ENCODE measurements at places on chromosomes 5 and 9.

- no peak for DNase-seq
Observed at GRCh38 chr9:136493567-136493971, 10.7 kb upstream of the SEC16A start.

- DNase-seq, result no peak
Observed at GRCh38 chr5:101346906-101347305, 443.8 kb upstream of the ST8SIA4 start.

- DNase-seq, result no peak
Observed at GRCh38 chr5:95907067-95907705, 54.5 kb downstream of the ELL2 start.

DNA sequence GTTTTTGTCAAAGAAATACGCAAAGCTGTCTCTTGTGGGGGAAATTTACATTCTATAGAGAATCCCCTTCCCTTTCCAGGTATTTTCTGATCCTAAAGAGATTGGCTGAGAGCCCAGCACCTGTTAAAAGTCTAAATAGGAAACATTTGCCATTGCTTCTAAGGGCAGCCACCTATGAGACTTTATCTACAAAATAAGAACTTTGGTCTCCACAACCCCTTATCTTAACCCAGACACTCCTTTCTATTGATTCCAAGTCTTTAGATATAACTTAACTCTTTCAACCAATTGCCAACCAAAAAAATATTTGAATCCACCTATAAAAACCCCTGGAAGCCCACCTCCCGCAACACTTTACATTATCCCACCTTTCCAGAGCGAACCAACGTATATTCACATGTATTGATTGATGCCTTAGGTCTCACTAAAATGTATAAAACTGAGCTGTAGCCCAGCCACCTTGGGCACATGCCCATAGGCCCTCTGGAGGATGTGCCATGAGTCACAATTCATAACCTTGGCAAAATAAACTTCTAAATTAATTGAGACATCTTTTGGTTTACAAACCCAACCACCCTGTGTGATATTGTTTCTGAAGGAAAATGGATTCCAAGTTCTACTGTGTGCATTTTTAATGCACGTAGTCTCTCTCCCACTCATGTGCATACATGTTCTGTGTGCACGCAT lies 211.4 kb downstream of the GAS1 start:
- no peak for DNase-seq

DNA sequence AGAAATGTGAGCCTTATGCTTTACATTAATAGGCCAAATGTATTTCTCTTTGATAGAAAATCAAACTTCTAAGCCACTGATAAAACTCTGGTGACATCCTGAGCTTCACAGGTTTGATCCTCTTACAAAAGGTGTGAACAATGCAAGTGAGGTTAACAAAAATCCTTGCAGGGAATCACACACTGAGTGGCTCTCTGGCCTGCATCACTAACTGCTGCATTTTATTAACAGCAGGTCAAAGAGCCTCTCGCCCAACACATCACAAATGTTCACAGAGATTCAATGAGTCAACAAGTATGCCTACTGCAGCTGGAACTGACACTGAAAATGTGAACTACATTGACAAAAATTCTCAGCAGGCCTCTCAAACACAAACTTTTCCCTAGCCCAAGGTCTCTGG lies 122.3 kb downstream of the SEMA5A start:
- DNase-seq, result no peak

- peak; percentile 20 for DNase-seq
Observed at GRCh38 chr5:87499478-87500410, 87.0 kb upstream of the CCNH start.

DNA sequence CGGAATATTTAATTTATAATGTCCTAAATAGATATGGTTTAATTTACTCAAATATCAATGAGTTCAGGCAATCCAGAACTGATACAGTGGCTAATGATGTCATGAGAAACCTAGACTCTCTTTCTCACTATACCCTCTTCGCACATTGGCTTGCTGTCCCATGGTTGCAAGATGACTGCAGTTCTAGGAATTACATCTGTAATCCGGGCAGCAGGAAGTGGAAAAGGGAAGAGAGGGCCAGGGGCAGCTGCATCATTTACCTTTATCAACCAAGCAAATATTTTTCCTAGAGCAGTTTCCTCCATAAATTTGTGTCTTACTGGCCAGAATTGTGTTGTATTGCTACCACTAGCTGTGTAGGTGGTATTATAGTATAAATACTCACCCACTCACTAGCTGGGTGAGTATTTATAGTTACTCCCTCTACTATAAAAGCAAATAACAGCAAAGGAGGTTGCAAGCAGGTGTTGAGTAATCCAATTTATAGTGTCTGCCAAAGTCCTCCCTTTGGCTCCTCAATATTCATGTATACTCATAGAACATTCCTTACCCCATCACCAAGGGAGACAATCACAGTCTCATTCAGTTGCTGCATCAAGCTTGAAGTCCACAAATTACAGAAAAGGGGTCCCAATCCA lies 168.8 kb downstream of the DROSHA start:
- DNase-seq, result no peak

- peak; percentile 87 for DNase-seq
Observed at GRCh38 chr5:170434966-170435605, 45.9 kb upstream of the KCNMB1 start.

GRCh38 chr5:14431534-14431933 lies 150.1 kb upstream of the OTULINL start:
- no peak for DNase-seq

- no peak for DNase-seq
Observed at GRCh38 chr9:38134611-38135237, 65.7 kb upstream of the SHB start.

DNA sequence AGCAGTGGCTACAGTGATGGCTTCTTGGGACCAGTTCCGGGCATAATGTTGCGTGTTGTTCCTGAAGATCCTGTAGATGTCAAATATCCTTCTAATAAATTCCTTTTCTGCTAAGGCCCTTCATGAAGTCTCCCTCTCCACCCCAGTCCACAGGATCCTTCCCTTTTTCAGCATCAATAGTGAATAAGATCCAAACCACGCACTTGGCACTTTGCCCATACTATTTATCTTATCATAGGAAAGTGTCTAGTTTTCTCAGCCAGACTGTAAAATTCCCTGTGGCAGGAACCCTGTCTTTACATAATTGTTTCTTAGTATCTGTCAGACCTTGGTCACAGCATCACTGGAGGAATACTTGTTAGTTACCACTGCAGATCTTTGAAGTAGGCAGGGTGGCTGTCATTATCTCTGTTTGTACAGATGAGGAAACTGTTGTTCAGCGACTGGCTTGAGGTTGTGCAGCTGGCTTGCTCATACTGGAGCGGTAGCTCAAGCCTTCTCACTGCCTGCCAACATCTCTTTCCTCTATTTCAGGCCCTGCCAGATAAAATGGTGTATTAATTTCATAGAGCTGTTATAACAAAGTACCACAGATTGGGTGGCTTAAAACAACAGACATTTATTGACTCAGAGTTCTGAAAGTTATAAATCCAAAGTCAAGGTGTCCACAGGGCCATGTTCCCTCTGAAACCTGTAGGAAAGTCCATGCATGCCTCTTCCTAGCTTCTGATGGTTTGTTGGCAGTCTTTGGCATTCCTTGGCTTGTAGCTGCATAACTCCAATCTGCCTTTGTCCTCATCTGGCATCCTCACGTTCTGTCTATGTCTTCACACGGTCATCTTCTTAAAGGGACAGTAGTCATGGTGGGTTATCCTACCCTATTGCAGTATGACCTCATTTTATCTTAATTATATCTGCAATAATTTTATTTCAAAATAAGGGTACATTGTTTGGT lies 33.5 kb upstream of the APC start:
- DNase-seq, result peak; percentile 68

- DNase-seq, result peak; percentile 60
Observed at GRCh38 chr5:171688696-171689495, 96.7 kb upstream of the SMIM23 start.

GRCh38 chr5:102223542-102224477 lies 72.3 kb downstream of the SLCO4C1 start:
- DNase-seq, result no peak

GRCh38 chr5:136458481-136458880 lies 93.1 kb upstream of the TRPC7 start:
- DNase-seq, result no peak

- DNase-seq, result no peak
Observed at GRCh38 chr9:79639354-79639753, 67.6 kb downstream of the TLE4 start.

Data from right cardiac atrium (tissue), 5 donors.